ENCODE measurements at places on chromosomes 12 and 14.

GRCh38 chr14:101242442-101243385 is 318.6 kb upstream of the DIO3 start:
- DNase-seq, result no peak

DNA sequence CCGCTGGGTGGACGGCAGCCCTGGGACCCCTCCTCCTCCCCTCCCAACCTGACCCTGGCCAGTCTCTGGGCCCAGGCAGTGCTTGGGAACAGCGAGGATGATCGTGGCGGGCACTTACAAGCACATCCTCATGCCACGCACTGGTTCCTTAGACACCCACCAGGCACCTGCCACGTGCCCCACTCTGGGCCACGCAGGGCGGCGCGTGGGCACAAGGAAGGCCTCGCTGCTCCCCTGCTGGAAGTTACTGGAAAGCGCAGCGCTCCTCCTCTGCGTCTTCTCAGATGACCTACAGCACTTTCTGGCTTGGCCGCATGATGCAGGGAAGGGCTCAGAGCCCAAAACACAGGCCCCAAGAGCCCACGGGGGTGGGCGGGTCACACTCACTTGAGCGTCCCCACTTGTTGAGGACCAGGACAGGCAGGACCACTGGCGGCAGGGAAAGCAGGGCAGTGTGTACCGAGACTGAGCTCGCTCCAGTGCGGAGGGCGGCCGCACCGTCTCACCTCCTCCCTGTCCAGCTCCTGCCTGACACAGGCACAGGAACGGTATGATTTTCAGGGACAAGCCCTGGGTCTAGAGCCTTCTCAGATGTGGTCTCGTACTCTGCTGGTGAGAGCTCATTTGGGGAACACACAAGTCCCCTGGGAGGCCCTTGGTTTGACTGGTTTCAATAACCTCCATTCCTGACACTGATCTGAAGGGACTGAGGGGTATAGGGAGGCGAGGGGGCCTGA is 128.3 kb upstream of the EVL start:
- no peak for DNase-seq

DNA sequence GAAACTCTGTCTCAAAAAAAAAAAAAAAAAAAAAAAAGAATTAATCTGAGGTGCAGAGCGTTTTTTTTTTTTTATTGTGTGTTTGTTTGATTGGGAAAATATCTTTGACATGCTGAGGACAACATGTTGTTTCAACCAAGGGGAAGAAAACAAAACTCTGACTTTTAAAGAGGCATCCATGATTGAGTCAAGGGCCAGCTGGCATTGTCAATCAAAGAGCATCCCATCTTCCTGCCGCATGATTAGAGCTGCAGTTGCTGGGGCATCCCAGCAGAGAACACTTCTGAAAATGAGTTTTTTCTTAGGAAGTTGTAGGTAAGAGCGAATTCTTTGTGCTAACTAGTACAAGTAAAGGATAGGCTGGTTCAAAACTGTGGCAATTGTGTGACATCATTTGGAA is 200.9 kb upstream of the DAAM1 start:
- DNase-seq, result no peak

GRCh38 chr14:24321212-24321975 is 10.1 kb downstream of the LTB4R start:
- no peak for DNase-seq

DNA sequence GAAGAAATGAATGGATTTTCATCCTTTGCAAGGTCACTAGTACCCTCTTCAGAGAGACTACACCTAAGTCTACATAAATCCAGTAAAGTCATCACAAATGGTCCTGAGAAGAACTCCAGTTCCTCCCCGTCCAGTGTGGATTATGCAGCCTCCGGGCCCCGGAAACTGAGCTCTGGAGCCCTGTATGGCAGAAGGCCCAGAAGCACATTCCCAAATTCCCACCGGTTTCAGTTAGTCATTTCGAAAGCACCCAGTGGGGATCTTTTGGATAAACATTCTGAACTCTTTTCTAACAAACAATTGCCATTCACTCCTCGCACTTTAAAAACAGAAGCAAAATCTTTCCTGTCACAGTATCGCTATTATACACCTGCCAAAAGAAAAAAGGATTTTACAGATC is 40.8 kb downstream of the SPATA7 start:
- no peak for DNase-seq

- DNase-seq, result no peak
These were observed 7.1 kb upstream of the ASCL1 start for GRCh38 chr12:102950107-102950949.

DNA sequence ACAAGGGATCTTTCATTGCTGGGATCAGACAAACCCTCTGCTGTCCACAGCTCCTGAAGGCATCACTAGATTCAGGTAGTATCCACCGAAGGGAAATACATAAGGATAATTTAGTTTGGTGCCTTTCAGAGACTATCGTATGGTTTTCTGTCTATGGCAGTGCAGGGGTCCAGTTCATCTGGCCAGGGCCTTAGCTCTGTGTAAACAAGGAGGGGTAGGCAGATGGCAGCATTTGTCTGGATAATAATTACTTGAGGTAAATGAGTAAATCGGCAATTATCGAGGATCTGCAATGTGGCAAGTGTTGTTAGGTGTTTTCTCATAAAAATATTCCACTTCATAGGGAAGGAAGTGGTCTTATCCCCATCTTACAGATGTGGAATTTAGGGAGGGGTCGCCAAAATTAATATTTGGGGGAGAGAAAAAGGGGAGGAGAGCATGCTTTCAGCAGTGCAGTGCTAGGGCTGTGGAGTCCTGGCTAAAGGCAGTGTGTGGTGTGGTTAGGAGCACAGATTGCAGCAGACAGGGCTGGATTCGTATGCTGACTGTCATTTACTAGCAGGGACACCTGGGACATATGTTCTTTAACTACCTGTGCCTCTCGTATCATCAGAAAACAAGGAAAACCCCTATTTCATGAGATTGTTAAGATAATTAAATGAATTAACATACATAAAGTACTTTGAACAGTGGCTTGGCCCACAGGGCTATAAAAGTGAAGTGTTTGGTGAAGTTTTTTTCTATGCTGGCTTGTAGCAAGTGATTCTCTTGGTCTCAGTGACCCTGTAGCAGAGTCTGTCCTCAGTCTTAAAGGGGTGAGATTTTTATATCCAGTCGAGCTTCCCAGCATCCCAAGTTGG is 27.1 kb downstream of the RASSF8 start:
- DNase-seq, result no peak

GRCh38 chr12:22518998-22519397 is 25.3 kb downstream of the C2CD5 start:
- no peak for DNase-seq

GRCh38 chr12:67797753-67798152 is 149.2 kb downstream of the DYRK2 start:
- no peak for DNase-seq

DNA sequence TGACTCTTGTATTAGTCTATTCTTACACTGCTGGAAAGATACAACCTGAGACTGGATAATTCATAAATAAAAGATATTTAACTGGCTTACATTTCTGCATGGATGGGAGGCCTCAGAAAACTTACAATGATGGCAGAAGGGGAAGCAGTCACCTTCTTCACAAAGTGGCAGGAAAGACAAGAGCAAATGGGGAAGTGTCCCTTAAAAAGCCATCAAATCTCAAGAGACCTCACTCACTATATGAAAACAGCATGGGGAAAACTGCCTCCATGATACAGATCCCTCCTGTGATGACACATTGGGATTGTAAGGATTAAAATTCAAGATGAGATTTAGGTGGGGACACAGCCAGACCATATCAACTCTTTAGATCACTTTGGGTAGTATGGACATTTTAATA is 83.7 kb downstream of the TMTC3 start:
- DNase-seq, result no peak

- DNase-seq, result no peak
These were observed 2.4 kb downstream of the SH2B3 start for GRCh38 chr12:111408116-111408440.

All from activated naive CD8-positive, alpha-beta T cell treated with anti-CD3 and anti-CD28 coated beads, Interleukin-2, amount 50 U/mL, for 24 hours (primary cell).